ENCODE measurements at places on chromosomes 1 and 21.

GRCh38 chr21:26916799-26917198 is 50.1 kb downstream of the ADAMTS5 start:
- DNase-seq = no peak

- no peak for DNase-seq
Measured at GRCh38 chr1:102772831-102773230, 335.5 kb downstream of the COL11A1 start.

- no peak for DNase-seq
Measured at GRCh38 chr21:25987531-25987930, 183.0 kb downstream of the APP start.

DNA sequence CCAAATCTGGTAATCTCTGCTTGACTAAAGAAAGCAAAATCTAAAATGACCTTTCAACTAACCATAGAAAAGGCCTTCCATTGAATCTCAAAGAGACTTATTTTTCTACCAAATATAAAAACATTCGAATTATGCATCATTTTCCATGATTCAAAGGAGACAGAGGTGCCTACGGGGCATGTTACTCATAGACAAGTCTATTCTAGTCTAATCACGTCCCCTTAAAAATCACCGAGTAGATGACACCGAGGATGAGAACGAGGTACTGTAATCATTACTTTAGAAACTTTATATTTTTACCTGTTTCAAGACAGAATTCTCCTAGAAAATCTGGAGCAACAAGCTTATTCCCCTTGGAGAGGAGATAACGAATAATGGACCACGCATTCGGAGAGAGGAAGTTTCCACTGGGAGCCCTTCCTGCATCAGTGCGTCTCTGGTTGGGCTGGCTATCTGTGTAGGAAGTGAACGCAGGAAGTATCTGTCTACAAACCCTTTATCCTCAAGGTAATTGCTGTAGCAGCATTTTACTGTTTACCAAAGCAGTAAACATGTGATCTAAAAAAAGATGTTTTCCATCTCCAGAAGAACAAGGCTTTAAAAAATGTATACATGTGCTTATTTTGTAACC is 9.5 kb downstream of the ERG start:
- DNase-seq = no peak

DNA sequence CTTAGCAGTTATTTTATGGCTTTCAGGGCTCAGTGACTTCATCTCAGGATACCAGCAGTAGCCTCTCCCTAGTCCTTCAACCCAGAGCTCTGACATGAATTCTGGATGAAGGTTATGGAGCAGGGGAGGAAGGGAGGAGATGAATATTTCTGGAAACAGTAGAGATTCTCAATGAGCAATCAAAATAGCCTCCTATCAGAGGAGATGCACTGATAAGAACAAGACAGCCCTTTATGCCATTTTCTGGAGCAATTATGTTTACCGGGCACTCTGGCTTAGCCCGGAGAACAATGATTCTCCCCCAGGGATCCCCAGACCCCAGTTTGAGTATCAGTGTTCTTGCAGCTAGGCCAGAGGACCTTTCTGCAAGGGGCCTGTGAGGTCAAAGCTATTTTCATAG is 37.9 kb upstream of the EDARADD start:
- no peak for DNase-seq

- no peak for DNase-seq
Measured at GRCh38 chr1:41420860-41421259, 59.6 kb downstream of the FOXO6 start.

GRCh38 chr1:184875218-184875617 is 99.1 kb downstream of the NIBAN1 start:
- no peak for DNase-seq

- DNase-seq = no peak
Measured at GRCh38 chr1:177799746-177800145, 170.1 kb downstream of the SEC16B start.

GRCh38 chr1:186179231-186179630 is 195.8 kb downstream of the TPR start:
- no peak for DNase-seq

DNA sequence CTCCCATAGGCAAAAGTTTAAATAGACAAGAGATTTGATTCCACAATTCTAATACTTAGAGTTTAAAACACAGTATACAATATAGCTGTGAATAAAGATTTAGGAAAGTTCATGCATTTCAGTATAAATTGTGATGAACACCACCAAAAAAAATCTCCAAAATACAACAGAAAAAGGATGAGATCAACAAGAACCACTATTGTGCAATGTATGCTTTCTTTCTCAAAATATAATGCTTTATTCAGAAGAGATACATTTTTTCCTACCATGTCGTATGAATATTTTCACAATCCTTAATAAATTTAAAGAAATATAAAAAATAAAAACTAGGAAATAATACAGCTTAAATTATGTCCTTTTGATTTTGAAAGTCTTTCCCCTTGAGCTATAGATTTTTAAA is 1309.2 kb downstream of the MRPL39 start:
- no peak for DNase-seq
